Pulmonary artery endothelial cell (primary cell): ENCODE measurements at places on chromosomes 7 and 10. TPM values are rescaled to one million over a fixed set of nuclear protein-coding genes. Genes with fewer than 3 reads are reported as not detected.

- DNase-seq, result no peak
Observed at GRCh38 chr7:47905076-47905920, 43.0 kb downstream of the PKD1L1 start.

GRCh38 chr10:93954726-93955363 lies 38.9 kb upstream of the PLCE1 start:
- DNase-seq, result no peak

DNA sequence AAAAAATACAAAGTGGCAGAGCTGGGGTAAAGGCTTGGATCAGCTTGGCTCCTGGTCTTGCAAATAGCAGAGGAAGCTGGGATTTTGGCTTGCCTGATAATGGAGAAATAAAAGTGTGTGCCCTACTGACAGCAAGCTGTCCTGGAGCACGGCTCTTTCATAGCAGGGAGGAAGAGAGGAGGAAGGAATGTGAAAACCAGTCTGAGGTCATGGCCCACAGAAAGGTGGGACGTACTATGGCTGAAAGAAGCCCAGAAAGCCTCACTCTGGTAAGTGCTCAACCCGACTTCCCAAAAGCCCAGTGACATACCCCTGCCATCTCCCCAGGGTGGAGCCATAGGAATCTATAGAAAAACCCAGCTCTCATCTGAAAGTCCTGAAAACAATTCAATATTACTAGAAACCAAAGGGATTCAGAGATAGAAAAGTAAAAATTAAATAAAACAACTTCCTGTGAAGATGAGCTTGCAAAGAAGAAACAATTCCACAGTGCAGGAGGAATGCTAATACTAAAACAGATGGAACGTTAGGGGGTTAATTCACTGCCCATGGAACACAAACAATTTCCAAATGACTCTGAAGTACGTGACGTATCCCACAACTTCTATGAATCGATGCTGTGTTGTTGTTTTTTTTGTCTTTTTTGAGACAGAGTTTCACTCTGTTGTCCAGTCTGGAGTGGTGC lies 246.7 kb upstream of the PTN start:
- DNase-seq, result no peak

GRCh38 chr10:45819552-45819951 lies 27.7 kb downstream of the AGAP4 start:
- no peak for DNase-seq

GRCh38 chr10:3700531-3701076 lies 84.4 kb downstream of the KLF6 start:
- no peak for DNase-seq

GRCh38 chr7:54989453-54990225 lies 29.2 kb upstream of the EGFR start:
- no peak for DNase-seq

DNA sequence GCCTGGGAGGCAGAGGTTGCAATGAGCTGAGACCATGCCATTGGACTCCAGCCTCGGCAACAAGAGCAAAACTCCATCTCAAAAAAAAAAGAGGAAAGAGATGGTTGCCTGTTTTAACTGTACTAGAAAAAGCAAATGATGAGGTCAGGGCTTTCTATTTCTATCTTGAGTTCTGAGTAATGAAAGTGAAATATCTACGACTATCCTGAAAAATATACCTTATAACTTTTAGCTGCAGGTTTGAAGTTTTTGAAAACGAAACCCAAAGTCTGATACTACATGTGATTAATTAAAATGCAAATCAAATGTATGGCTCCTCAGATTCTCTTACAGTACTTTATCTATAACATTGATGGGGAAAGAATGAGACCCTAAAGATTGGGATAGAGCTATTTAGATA lies 636.2 kb upstream of the LRRN3 start:
- no peak for DNase-seq

DNA sequence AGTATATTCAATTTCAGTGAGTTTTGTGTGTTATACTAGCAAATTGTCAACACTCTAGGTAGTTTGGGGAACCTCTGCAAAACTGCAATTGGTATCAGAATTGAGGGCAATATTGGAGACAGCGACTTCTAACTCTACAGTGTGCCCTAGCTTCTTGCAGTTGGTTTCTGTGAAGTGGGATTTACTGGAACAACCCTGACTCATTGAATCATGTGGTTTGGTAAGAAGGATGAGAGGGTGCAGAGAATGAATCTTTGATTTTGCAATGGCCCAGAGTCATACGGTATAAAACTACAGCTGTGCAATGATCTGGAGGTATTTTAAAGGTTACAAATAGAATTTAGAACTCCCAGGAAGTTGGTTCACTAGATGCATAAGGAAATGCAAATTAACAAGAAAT lies 129.1 kb upstream of the PPP1R3A start:
- DNase-seq, result no peak

- no peak for DNase-seq
Observed at GRCh38 chr10:114541081-114541796, 116.8 kb downstream of the ABLIM1 start.

Gene CCDC172
- not detected in 2 replicates for total RNA-seq
